Smooth muscle cell of the coronary artery (primary cell): ENCODE measurements at places on chromosomes 4 and X. TPM values are rescaled to one million over a fixed set of nuclear protein-coding genes. Genes with fewer than 3 reads are reported as not detected.

The TLR2 gene
- 0.12 TPM in 1 of 2 replicates, not detected in the other for total RNA-seq

The DUX4 gene
- total RNA-seq: not detected in 2 replicates

The CDS1 gene
- total RNA-seq: 0.15 TPM in 1 of 2 replicates, not detected in the other

The CACNA1F gene
- total RNA-seq: not detected in 2 replicates

The SCML2 gene
- total RNA-seq: 0.30 and 0.59 TPM in 2 replicates
